ENCODE measurements at places on chromosomes 1 and 21.

GRCh38 chr1:31216016-31216415 is 23.7 kb downstream of the NKAIN1 start:
- DNase-seq, result no peak

DNA sequence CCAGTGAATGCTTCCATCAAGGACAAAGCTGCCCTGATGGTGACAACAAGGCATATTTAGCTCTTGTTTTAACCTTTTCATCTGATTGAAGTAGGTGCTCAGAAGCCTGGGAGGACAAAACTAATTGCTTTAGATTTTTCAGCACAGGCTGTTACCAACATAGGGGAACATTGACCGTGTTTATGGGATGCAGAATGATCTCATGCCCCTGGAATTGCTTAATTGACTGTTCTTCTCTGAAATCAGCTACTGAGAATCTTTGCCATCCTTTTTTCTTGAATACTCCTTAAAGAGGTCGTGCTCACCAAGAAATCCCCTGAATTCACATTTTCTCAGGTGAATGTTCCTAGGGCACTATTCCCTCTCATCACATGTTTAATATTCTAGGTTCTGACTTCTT is 95.9 kb upstream of the CCDC190 start:
- no peak for DNase-seq

DNA sequence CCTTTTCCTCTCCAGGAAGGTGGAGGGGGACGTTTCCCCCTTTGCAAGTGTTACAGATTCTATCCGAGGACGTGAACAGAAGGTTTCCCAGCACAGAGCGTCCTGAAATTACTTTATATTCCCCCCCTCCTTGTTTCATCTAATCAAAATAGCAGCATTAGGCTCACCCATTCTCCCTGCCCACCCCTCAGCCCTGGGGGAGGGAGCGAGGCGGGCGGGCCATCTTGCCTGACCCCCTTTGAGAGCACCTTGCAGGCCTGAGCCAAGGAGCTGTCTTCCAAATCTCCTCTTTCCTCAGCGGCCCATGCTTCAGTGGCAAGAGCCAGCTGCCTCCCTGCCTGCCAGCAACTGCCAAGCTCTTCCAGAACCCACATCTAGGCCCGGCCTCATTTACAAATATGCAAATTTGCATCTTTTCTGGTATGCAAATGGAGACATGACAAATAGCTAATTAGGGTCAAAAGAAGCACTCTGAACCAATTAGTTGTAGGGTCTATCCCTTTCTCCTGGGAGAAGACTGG is 69.1 kb upstream of the POU3F1 start:
- DNase-seq, result no peak

- DNase-seq, result no peak
Observed at GRCh38 chr1:228457017-228457395, 30.2 kb upstream of the RNF187 start.

- DNase-seq, result no peak
Observed at GRCh38 chr1:47705517-47706130, 267.8 kb downstream of the FOXD2 start.

GRCh38 chr1:38129473-38129872 is 82.9 kb upstream of the POU3F1 start:
- no peak for DNase-seq

DNA sequence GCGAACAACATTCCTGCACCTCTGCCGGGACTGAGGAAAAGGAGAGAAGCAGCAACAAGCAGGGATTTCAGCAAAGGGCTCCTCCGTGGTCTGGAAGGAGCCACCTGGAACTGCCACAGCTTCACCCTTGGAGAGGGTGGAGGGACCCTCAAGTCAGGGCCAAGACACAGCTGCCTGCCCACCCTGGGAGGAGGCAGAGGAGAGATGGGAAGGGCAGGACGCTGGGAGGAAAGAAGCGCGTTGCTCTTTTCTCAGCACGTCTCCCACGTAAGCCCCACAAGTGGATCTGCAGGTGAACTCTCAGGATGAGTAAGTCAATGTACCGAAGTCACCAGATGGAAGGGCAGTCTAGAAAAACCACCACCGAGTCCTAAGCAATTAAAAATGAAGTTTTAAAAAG is 39.6 kb downstream of the SLC19A1 start:
- no peak for DNase-seq

All from stimulated activated CD4-positive, alpha-beta T cell treated with anti-CD3 and anti-CD28 coated beads, Interleukin-12 subunit alpha, Interleukin-12 subunit beta, amount 100 ng/mL, for 24 hours (primary cell).